ENCODE measurements at places on chromosomes 5 and 9.

DNA sequence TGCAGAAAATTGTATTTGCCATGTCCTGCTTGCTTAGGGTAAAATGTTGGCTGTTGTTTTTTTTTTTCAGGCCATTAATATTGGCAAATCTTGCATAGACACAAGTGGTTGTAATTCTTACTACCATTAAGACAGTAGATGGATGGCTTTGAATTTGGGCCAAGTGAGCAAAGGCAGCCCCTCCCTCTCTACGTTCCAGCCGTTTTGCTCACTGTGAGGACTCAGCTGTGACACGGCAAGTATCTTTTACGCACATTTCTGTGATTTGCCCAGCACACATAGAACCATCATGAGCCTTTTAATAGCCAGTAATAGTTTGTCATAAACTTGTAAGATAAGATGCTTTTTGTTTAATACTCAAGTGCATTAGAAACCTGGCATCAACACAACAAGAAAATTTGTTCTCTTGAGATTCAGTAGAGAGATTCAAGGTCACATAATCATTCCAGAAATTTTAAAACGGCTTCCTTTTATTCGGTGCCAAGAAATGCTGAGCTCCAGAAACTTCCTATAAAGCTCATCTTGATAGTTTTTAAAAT, 205.2 kb upstream of the ADCY2 start:
- DNase-seq, result no peak

DNA sequence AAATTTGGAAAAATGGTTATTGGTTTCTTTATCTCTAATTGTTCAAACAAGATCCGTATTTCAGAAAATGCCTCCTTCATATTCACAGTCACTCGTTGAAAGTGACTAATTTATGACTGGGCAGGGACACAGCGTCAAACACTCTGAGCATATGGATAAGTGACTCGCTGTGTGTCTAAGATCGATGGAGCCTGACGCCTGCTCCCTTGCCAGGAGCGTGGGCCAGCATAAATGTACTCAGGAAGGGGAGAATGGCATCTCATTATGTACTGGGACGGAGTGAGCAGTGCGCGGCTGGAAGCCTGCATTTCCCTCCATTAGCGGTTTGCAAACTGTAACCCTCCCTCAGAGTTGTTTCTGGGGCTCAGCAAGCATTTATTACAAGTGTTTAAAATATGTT, 79.8 kb upstream of the CAST start:
- DNase-seq, result no peak

DNA sequence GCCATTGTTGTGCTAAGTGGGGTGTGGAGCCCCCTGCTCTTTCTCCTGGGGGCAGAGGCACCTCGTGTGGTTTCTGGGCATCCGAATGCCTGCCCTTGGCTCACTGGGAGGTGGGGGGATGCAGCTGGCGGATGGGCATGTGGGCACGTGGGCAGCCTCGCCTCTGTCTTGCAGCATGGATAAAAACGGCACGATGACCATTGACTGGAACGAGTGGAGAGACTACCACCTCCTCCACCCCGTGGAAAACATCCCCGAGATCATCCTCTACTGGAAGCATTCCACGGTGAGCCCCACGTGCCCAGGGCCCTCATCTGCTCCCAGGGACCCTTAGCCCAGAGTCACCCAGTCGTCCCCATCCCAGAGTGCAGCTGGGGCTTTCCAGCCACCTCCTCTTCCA, 25.3 kb downstream of the PTGES2 start:
- DNase-seq, result no peak

DNA sequence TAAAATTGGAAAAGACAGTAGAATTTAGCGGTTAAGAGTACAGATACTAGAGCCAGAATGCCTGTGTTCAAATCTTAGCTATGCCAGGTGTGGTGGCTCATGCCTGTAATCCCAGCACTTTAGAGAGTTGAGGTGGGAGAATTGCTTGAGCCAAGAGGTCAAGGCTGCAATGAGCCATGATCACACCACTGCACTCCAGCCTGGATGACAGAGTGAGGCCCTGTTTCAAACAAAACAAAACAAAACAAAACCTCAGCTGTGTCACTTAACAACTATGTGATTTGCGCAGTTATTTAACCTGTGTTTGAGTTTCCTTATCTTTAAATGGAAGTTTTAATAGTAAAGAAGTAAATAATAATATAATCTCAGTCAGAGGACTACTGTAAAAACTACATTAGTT, 68.3 kb downstream of the TBCA start:
- no peak for DNase-seq

- no peak for DNase-seq
These were observed 312.1 kb upstream of the EFNA5 start for GRCh38 chr5:107982703-107983425.

Measured in AG10803 (cell line).